ENCODE measurements at places on chromosomes 11 and 22.

DNA sequence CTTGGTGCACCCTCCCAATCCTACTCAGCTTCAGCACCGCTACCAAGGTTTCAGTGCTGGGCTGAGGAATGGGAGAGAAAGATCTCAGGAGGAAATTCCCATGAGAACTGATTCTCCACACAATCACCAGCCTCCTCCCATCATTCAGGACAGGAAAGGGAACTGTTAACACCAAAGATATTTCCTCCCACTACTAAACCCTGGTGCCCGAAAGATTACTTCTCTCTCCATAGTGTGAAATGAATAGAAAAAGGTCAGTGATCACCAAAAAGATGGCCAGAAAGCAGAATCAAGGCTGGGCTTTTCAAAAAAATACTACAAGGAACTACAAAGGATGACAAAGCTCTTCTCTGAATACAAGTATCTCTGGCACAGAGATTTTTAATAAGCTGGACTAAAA is 26.1 kb downstream of the TCIRG1 start:
- DNase-seq: no peak

GRCh38 chr22:29245626-29246385 is 22.0 kb downstream of the RHBDD3 start:
- peak; percentile 42 for DNase-seq

DNA sequence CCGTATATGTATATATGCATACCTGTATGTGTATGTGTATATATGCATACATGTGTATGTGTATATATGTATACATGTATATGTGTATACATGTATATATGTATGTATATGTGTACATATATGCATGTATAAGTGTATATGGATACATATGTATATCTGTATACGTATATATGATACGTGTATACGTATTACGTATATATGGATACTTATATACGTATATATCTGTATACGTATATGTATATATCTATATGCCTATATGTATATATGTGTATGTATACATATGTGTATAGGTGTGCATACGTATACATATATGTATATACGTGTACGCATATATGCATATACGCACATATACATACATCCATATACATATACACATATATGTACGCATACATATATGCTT is 681.6 kb upstream of the ANO3 start:
- no peak for DNase-seq

GRCh38 chr11:98679673-98680072 is 341.1 kb upstream of the CNTN5 start:
- DNase-seq: no peak

- no peak for DNase-seq
Measured at GRCh38 chr22:37460684-37461083, 25.5 kb downstream of the MFNG start.

DNA sequence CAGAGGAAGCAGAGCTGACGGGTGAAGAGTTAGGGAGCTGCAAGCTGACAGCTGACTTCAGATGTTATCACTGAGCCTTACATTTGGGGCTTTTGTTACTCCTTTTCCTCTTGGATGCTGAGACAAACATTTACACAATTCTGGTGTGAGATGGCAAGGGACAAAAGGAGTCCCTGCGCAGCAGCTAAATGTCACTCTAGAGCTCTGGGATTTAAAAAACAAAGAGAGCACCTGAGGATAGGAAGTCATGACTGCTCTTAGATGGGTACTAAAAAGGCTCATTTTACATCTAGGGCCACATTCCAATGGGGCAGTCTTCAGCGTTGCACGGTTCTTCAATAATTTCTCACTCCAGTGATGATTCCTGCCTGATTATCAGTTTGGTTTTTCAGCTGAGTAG is 204.5 kb downstream of the RAB38 start:
- no peak for DNase-seq

DNA sequence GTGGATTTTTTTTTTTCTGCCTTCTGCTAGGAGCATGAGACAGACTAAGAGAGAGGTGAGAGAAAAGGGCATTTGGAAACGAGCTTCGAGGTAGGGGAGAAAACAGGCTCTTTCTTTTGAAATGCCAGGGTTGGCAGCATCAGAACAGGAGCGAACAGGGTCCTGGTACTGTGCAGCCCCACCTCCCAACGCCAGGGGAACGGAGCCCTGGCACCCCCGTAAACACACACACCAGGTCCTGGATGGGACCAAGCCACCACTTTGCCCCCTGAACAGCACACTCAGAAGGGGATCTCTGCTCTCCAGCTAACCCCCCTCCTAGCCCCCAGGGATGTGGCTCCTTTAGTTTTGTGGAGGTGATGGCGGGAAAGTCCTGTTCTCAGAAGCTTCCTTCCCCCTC is 127.1 kb downstream of the CTTN start:
- no peak for DNase-seq
